ENCODE measurements at places on chromosomes 11 and 22.

DNA sequence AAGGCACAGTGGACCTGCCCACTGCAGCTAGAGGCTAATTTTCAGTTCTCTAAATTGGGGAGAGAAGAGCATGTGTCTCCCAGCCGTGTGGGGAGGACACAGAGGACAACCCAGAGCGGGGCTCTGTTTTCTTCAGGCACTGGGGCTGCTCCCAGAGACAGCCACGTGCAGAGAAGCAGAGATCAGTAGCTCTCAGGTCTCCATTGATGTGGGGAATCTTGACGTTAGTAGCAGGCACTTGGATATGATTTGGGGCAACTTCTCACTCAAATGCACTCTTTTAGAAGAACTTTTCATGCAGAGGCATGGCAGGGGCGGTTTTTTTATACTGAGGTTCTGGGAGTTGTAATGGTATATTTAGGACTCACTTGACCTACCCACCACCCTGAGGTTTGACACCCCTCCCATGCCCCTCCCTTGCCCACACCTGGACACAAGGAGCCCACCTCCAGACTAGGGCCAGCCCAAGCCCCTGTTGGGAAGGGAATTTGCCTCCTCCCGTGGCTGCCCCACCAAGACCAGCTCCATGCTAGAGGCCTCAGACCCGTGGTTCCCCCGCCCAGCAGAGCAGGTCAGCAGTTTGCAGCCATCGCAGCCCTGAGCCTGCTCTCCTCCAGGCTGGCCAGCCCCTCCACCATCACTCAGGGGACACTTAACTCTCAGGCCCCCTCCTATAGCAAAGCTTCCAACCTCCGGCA lies 94.2 kb upstream of the RTL6 start:
- DNase-seq = no peak

GRCh38 chr11:128745311-128746136 lies 51.7 kb downstream of the FLI1 start:
- no peak for DNase-seq

- peak; percentile 74 for DNase-seq
These were observed 315.6 kb downstream of the RAB38 start for GRCh38 chr11:87859636-87860035.

GRCh38 chr11:4006946-4007680 lies 87.5 kb upstream of the RRM1 start:
- no peak for DNase-seq

DNA sequence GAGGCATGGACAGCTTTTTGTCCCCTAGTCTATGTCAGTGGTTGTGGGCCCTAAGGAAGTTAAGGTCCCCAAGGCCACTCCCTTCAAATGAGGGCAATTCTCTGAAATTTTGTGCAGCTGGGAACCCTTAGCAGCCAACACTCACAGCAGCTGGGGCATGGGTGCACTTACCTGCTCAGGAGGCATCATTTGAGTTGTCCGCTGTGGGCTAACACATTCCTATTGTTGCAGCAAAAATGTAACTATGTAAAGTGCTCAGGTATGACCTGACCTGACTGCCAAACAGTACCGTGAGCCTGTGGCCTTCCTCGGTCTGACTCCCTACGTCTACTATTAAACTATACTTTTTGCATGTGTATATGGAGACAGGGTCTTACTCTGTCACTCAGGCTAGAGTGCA lies 5.8 kb upstream of the MRTFA start:
- DNase-seq = no peak

DNA sequence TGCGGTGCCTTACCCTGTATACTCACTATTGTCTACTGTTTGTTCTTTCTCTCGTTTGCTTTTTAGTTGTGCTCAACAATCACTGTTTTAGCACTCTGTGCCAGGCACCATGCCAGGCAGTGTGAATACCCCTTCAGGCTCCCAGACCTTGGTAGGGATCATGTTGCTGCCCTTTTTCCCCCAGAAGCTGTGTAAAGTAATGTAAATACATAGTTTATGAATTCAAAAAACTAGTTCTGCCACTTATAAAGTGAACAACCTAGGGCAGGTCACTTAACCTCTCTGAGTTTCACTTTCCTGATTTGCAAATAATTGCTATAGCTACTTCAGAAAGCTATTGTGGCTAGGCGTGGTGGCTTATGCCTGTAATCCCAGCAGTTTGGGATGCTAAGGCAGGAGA lies 81.0 kb upstream of the CTSC start:
- no peak for DNase-seq

GRCh38 chr11:45924927-45925326 lies 2.5 kb downstream of the LARGE2 start:
- DNase-seq = no peak

- no peak for DNase-seq
These were observed 144.6 kb downstream of the KIF18A start for GRCh38 chr11:27963370-27963769.

DNA sequence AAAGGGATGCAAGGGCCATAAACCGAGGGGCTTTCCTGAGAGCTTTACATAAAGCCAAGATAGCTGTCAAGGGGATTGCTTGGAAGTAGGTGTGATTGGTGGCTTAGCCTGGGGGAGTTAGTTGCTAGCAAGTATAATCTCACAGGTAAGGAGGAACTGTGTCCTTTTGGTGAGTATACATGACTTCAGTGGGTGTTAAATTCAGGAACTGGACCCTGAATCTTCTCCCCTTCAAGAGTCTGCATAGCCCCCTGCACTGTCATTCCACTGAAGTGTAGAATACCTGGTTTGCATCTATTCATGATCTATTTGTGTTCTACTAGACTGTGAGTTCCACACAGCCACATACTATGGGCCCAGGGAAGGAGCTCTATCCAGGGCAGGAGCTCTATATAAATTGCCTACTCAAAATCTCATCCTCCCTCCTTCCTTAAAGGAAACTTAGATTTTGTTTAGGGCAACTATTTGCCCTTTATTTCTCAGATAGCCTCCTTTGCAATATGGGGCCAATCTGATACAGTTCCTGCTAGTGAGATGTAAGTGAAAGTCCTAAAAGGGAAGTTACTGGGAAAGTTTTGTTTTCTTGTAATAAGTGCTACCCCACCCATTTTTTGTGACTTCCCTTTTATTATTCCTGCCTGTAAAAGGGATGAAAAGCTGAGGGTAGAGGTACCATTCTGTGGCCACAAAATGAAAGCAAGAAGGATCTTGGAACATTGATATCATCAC lies 120.5 kb downstream of the PGR start:
- no peak for DNase-seq

DNA sequence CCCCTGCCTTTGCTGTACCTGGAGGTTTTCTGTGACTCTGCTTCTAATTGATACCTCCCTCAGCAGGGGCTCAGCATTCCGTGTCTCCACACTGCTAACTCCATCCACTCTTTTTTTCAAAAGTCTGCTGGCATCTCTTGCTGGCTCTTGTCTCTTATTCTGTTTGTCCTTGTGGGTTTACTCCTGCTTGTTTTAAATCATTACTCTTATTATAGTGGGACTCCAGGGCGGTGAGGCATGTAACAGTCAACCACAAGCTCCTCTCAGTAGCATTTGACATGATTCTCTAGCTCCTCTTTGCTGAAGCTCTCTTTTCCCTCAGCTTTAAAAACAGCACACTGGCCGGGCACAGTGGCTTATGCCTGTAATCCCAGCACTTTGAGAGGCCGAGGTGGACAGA lies 260.2 kb upstream of the NARS2 start:
- no peak for DNase-seq

- peak; percentile 72 for DNase-seq
These were observed 38.6 kb upstream of the BMAL1 start for GRCh38 chr11:13238879-13239514.

All from MCF 10A (cell line).